ENCODE measurements at places on chromosomes 2 and 18.

DNA sequence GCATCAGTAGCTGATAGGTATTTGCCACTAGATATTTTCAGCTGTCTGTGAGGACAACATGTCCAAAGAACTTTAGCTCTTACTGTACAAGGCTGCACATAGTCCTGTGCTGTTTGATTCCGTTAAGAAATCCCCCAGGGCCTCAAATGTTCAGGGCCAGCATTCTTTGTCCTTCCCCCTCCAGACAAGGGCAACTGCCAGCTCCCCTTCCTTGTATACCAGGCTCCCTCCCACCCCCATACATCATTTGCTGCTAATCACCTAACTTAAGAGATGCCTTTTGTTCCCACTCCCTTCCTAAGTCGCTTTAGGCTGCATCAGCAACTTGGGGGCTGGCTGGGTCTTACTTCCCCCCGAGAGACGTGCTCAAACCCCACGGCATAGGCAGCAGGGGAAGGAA, 138.7 kb downstream of the CDH20 start:
- no peak for DNase-seq

DNA sequence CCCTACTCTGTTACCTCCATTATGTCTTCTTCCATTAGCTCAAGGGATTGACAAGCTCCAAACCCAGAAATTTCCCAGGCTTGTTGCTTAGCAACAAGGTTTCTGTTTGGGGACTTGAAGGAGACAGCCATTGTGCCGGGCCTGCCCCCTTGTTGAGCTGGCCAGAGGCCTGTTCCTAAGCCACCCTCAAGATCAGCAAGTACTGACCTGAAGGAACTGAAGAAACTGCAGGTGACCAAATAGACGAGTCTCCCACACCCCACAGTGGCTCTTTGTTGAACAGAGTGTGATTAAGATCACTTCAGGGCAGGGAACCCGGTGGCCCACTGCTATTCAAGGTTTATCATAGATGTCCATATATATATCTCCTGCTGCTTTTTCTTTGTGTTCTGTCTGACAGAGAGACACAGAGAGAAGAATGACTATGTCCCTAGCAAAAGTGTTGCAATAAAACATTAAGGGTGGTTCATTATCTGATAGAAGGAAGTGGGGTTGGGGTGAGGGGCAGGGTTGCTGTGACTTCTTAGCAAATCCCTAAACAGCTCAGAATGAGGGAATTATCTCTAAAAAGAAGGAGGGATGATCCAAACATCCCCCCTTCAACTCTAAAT, 69.2 kb downstream of the RNF144A start:
- DNase-seq = no peak

DNA sequence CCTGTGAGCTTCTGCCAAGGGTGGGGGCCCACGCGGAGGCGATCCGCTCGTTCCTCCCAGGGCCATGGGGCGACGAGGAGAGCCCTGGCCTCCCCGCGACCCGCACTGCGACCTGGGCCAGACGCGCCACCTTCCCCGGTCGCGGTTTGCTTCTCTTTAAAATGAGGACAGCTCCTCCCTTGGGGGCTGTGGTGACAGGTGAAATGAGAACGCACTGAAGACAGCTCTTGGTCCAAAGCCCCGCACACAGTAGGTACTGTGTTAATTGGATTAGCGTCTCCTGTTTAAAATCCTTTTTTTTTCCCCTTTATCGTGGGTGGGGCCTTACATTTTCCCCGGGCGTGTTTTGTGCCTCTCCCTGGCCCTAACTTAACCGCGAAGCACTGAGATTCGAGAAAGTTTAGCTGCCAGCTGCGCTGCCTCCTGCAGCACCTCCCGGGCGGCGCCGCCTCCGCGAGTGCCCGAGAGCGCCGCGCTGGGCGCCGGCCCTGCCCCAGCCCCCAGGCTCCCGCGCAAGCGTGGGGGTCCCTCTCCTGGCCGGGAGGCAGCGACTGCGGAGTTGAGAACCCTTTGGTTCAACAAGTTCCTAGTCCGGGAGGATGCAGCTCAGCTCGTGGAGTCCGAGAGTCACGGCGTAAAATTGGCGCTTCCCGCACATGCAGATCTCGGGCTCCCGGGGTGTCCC, 1.1 kb downstream of the HPCAL1 start:
- no peak for DNase-seq

DNA sequence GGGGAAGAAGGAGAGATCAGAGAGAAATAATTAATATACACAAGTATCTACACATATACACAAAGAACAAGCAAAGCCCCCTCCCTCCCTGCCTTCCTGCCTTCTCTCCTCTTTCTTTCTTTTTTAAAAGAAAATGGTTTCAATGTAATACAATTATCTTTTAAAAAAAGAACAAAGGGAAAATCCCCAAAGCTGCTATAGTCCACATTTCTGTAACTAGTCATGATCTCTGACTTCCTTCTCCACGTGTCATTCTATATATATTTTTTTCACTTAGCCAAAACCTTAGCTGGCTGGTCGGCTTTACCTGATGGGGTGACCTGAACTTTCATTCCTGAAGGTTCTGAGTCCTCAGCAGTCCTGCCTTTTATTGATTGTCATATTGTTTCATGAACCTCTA, 44.3 kb downstream of the MAP3K20 start:
- no peak for DNase-seq

DNA sequence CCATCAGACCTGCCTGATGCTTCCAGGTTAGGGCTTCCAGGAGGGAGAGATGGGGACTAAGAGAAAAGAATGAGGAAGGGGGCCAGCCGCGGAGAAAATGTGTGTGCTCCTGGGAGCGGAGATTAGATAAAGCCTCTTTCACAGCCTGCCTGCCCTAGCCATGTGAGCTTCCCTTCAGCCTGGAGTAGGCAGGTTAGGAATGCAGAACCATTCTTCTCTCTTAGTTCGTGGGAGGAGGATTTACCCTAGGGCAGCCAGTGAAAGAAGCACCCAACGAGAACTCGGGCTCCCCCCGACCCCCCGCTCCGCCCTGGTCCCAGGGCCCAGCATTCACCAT, 36.1 kb downstream of the POMC start:
- DNase-seq = no peak
